ENCODE measurements at places on chromosomes 16 and 17.

- no peak for DNase-seq
Measured at GRCh38 chr17:728911-729310, 3.5 kb upstream of the TLCD3A start.

- no peak for DNase-seq
Measured at GRCh38 chr16:20669679-20670078, 27.8 kb downstream of the ACSM1 start.

- DNase-seq, result peak; percentile 3
Measured at GRCh38 chr16:48158296-48158695, 2.5 kb upstream of the ABCC12 start.

- DNase-seq, result peak; percentile 9
Measured at GRCh38 chr17:27544350-27545131, 86.4 kb upstream of the LGALS9 start.

GRCh38 chr17:68541816-68542215 lies 29.6 kb downstream of the PRKAR1A start:
- DNase-seq, result no peak

DNA sequence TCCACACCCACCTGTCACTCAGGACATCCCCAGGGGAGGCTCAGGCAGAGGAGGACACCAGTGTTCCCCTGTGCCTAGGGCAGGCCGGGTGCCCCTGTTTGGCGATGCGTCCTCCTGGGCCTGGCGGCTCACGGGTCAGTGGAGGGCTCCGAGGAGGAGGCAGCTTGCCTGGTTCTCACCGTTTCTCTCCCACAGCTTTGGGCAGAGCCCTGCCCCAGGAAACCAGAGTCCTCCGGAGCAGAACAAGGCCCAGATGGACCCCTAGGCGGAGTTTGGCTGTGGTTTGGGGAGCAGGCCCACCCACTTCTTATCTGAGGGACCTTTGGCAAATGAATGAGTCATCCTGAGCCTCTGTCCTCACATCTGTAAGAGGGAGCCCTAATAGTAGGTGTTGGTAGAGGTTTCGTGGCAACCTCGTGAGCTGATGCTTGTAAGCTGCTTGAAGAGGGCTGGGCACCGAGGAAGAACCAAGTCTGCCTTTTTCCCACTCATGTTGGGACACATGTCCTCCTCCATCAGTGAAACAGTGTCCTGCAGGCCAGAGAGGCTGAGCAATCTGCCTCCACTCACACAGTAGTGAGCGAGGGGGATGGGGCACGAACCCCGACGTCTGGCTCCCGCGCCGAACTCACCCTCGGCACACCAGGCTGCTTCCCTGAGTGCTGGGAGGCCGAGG lies 247.0 kb upstream of the CIBAR2 start:
- DNase-seq, result no peak

DNA sequence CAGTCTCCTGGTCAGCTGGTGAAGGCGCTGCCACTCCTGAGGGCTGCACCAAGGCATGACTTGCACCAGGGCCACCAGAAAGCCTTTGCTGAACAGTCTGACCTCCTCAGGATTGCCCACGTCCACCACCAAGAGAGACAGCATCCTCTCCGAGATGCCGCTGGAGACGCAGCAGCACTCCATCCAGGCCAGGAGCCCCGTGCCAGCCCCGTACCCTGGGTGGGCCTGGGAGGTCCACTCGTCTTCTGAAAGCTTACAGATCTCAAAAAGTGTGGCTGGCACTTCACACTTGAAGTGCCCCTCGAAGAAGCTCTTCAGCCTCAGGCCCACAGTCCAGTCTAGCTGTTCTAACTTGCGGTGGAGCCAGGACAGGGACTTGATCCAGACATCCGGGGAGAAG lies 6.7 kb downstream of the GEMIN4 start:
- DNase-seq, result no peak

- no peak for DNase-seq
Measured at GRCh38 chr16:66229651-66230050, 136.8 kb upstream of the CDH5 start.

- DNase-seq, result no peak
Measured at GRCh38 chr16:60605176-60605575, 1431.1 kb downstream of the CDH8 start.

- no peak for DNase-seq
Measured at GRCh38 chr16:4958510-4959438, 644 bp downstream of the SEC14L5 start.
